ENCODE measurements at places on chromosomes 7 and 10.
A peak's percentile ranks its signal among the peaks of the same experiment; 100 is the strongest.

- DNase-seq, result peak; percentile 9
Observed at GRCh38 chr10:110802551-110803238, 69.0 kb upstream of the PDCD4 start.

DNA sequence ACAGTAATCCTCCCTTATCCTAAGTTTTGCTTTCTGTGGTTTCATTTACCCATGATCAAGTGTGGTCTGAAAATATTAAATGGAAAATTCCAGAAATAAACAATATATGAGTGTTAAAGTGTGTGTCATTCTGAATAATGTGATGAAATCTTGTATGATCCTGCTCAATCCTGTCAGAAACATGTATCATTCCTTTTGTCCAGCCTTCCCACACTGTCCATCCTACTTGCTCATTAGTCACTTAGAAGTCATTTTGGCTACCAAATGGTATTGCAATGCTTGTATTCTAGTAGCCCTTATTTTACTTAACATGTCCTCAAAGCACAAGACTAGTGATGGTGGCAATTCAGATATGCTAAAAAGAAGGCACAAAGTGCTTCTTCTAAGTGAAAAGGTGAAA lies 1211.2 kb upstream of the SORCS1 start:
- no peak for DNase-seq

DNA sequence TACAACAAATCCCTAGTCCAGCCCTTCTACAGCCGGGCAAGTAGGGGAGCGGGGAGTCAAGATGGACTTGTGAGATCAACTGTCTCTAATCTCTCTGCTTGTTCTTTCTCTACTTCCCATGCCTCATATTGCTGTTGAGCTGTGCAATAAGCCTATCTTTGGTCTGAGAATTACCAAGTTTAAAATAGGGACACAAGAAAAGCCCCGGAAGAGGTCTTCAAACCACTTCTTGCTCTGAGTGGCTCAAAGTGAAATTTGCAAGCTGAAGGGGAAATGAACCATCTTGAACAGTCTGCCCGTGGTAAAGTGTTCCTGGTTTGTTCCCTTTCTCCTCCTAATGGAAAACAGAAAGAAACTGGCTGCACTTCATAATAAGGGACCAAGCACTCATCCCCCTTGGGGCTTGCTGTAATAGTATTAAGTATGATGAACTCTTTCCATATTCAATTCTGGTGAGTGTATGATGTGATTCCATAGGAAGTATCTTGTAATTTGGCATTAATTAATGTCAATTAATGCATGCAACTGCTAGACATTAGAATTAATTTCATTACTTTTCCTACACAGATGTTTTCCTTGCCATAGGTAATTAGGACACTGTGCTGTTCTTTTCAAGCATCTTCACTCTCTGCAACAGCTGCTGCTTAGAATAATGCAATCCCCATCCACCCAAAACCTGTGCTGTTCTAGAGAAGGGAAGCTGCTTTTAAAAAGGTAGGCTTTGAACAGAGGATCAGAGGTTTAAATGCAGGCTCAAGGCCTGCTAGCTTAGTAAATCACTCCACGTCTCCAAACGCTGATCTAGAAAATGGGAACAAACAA lies 449.6 kb downstream of the SORCS1 start:
- no peak for DNase-seq

- DNase-seq, result no peak
Observed at GRCh38 chr10:63133821-63134557, 861 bp downstream of the NRBF2 start.

DNA sequence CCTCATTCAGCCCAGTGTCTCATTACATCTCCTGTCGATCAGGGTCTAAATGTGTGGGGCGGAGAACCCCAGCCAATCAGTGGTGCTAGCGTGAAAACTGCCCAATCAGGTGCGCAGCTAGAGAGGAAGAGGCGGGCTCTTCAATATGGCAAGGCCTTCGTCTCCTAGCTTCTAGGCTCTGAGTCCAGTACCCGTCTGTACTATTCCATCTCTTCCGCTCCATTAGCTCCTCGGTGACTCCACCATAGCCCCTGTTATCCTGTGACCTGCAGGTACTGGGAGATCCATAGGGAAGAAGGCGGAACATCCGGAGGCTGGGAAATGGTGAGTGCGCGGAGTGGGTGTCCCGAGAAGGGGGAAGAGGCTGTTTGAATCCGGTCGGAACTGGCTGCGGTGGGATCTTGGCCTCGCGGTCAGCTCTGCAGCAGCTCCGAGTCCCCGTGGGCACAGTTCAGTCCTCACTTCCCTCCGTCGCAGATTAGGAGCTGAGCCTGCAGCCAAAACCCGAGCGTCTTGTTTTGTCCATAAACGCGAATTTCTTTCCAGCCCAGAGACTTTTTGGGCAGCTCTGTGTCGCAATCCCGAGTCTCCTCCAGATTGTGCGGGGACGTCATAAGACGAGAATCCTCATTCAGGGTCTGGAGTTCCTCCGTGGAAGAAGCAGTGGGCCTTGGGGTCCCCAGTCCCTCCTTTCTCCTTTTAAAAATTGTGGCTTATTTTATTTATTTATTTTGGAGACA lies at the start of gene ZNF727:
ZNF727 (plus strand) TSS at position 134 of the 740 bp plus-strand sequence; CDS start at position 322, 188 bp downstream.
- no peak for DNase-seq

GRCh38 chr7:128265906-128266300 lies 24.8 kb downstream of the LEP start:
- no peak for DNase-seq

- DNase-seq, result peak; percentile 17
Observed at GRCh38 chr7:126700807-126701604, 551.7 kb downstream of the GRM8 start.

Data from stimulated activated CD4-positive, alpha-beta T cell treated with anti-CD3 and anti-CD28 coated beads, TNF-alpha, amount 100 ng/mL, for 1 hour (primary cell).